ENCODE measurements at places on chromosomes 7 and 10.

DNA sequence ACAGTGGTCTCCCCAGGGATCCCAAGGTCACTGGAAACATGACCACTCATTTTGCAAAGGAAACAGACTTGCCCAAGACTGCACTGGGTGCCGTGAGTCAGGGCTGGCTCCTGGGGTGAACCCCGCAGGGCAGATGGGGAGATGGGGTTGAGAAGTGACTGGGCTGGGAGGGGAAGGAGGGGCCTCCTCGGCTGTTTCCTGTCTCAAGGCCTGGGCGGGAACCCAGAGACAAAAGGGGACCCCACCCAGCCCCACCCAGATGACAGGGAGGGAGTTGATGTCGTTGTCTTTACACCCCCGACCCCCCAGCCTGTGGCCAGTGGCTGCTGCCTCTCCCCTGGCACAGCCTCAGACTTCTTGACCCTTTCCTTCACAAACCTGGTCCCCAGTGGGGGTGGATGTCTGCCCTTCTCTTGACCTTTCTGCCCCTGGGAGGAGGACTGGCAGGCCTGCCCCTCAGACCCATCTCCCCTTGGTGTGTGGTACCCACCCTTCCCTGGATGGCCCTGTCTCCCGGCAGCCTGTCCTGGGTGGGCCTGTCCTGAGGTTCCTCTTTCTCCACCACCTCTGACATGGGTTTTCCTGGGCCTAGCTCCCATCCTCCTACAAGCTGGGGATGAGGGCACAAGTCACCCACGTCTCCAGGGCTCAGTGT lies 1.4 kb downstream of the MYO1G start:
- peak; percentile 61 for DNase-seq

DNA sequence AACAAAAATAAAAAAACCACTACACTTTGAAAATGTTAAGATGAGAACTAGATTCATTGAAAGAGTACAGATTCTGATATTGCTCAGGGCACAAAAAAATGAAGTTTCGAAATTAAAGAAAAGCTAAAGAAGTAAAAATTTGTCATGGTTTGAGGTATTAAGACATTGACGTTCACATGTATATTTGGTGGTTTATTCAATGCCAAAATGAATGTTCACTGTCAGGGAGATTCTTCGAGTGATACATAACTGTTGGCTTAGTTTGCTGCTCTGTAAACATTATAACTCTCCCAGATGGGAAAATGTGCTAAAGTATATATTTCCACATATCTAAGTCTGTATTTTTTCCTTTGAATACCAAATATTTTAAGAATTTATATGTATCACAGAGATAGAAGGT lies 345.0 kb downstream of the SEMA3D start:
- no peak for DNase-seq

GRCh38 chr10:120039826-120040225 lies 147.3 kb downstream of the SEC23IP start:
- DNase-seq, result no peak

GRCh38 chr7:141640239-141640840 lies 61.6 kb downstream of the DENND11 start:
- DNase-seq, result no peak

- no peak for DNase-seq
Observed at GRCh38 chr10:14742382-14742781, 32.3 kb downstream of the FAM107B start.

- DNase-seq, result no peak
Observed at GRCh38 chr7:80775897-80776296, 137.5 kb downstream of the CD36 start.

- no peak for DNase-seq
Observed at GRCh38 chr7:148849393-148850098, 34.5 kb downstream of the EZH2 start.

DNA sequence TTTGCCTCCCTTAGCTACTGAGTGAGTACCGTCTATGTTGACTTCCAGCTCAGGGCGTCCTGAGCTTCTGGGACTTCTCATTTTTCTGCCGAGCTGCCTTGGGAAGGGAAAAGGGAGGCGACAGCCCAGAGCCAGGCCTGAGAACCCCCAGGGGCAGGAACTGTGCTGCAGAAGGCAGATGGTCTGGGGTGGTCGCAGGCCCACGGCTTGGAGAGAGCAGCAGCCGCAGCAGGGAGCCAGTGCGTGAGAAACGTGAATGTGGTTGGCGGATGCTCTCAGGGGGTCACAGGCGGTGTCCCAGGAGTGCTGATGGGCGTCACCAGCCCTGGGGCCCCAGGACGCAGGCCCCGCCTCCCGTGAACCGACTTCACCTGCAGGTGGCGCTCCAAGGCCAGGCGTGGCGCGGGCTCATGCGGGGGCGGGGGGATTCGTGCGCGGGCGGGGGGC lies 9.2 kb upstream of the PWWP2B start:
- DNase-seq, result peak; percentile 86

DNA sequence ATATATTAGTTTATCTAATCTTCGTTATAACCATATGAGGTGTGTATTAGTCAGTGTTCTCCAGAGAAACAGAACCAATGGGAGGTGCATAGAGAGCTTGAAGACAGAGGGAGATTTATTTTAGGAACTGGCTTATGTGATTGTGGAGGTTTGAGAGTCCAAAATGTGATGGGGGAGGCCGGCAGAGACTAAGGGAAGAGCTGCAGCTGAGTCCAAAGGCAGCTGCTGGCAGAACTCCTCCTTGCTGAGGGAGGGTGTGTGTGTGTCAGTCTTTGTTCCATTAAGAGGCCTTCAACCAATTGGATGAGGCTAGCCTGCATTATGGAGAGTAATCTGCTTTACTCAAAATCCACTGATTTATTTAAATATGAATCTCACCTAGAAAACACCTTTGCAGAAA lies 165.1 kb downstream of the SH3PXD2A start:
- DNase-seq, result no peak

GRCh38 chr7:11775401-11775800 lies 56.6 kb downstream of the THSD7A start:
- DNase-seq, result no peak

- DNase-seq, result no peak
Observed at GRCh38 chr10:176677-177076, 41.4 kb downstream of the ZMYND11 start.

GRCh38 chr7:100120733-100121036 lies 1.3 kb downstream of the CNPY4 start:
- DNase-seq, result no peak

DNA sequence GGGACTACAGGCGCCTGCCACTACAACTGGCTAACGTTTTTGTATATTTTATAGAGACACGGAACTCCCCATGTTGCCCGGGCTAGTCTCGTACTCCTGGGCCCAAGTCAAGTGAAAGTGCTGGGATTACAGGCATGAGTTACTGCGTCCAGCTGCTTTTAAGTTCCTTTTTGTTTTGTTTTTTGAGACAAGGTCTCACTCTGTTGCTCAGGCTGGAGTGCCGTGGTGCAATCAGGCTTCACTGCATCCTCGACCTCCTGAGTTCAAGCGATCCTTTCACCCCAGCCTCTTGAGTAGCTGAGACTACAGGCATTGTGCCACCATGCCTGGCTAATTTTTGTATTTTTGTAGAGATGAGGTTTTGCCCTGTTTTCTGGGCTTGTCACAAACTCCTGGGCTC lies 155.0 kb downstream of the GALNT17 start:
- DNase-seq, result no peak

DNA sequence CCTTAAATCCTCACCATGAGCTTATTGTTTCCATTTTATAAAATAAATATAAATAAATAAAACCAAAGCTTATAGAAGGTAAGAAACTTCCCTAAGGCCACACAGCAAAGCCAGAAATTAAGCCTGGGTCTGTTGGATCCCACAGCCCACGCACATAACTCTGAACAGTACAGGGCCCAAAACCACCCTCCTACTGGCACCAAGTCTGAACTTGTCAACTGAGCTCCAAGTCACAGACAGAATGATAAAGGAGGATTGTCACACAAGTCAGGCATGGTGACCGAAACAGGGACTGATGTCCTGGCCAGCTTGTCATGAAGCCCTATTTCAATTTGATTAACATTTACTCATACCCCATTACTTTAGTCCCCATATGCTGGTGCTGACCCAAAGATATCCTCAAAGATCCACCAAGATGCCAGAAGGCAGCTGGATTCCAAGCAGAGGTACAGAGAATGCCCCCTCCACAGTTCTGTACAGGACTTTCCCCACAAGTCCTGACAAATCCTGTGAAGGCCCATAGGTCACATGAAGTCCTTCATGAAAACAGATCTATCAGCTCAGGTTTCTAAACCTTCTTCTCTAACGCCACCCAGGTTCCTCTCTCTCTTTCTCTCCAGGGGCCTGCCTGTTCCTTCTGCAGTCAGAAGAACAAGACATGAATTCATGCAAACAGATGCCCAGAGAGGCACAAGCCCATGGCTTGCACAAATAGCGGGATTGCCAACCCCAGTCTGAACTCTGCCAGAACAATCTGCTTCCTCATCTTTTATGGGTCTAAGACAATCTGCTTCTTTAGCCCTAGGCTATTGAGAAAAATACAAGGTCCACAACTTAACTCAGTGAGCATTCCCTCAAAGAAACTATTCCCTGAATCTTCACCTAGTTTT lies 60.9 kb downstream of the GLI3 start:
- no peak for DNase-seq

DNA sequence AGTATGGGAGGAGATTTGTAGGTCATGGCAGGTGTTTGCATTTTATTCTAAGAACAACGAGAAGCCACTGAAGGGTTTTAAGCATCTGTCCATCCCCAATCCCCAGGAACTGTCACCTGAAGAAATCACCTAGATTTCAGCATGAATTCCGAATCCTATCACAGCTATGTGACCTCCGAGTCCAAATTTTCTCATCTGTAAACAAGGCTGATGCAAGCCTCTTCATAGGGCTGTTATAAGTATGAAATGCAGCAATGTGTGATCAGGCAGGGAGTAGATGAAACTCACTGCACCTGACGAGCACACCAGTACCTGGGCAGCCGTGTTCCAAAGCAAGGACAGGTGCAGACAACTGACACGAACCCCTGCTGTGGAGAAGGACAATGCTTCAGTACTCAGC lies 14.0 kb downstream of the HABP2 start:
- no peak for DNase-seq

DNA sequence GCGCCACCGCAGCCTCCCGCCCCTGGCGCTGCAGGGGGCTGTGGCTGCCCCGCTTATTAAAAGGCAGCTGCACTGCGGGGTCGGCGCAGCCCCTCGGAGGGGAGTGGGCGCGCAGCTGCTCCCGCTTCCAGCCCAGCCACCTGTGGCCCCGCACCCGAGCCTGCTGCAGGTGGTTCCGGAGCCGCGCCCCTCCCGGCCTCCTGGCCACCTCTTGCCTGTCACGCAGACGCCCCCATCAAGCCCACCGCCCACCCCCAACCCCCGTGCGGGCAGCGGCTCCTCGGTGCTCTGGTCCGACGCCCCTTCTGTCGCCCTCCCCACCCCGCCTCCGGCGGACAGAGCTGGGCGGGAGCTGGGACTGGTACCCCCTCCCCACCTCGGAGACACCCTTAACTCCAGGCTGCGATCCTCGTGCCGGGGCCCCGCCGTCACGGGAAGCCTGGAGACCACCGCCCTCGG lies 549 bp downstream of the CALY start:
- peak; percentile 26 for DNase-seq

All from T-helper 9 cell (primary cell).